ENCODE measurements at places on chromosomes 12 and 14.

DNA sequence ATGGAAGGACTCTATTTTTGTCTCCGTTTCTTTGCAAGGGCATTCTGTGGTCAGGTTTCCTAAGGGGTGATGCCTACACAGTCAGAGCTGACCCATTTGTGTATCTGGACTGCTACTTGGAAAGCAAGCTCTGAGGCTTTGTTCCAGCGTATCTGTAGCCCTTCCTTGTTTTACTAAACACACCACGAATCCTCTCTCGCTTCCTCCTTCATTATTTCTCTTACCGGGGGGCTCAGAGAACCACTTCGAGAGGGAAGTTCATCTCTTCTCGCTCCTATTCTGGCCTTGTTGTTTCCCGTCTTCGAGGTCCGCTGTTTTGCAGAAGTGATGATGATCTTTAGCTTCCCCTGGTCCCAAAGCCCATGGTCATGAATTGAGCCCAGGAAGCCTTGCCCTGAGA is 164.7 kb downstream of the SSPN start:
- no peak for DNase-seq

- DNase-seq, result no peak
Observed at GRCh38 chr12:48827026-48827425, 8.7 kb downstream of the CACNB3 start.

- DNase-seq, result no peak
Observed at GRCh38 chr12:50174971-50175715, 8.0 kb upstream of the CERS5 start.

DNA sequence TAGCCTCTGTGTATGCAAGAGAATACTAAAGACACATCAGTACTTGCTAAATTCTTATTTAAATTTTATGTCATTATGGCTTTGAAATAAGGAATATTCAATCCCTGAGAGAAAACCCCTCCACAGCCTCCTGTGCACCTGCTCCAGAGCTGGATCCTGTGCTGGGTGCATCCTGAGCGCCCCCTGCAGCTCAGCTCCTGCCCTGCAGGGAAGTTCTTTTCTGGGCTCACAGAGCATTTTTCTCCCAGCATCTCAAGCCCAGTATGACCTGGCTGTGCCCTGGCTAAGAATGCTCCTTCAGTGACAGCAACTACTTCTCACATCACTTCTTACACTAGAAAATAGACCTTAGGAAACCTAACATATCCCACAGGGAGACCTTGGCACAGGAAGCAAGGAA is 1211.7 kb downstream of the TMEM121 start:
- no peak for DNase-seq

GRCh38 chr12:118034429-118035189 is 18.1 kb downstream of the RFC5 start:
- no peak for DNase-seq

DNA sequence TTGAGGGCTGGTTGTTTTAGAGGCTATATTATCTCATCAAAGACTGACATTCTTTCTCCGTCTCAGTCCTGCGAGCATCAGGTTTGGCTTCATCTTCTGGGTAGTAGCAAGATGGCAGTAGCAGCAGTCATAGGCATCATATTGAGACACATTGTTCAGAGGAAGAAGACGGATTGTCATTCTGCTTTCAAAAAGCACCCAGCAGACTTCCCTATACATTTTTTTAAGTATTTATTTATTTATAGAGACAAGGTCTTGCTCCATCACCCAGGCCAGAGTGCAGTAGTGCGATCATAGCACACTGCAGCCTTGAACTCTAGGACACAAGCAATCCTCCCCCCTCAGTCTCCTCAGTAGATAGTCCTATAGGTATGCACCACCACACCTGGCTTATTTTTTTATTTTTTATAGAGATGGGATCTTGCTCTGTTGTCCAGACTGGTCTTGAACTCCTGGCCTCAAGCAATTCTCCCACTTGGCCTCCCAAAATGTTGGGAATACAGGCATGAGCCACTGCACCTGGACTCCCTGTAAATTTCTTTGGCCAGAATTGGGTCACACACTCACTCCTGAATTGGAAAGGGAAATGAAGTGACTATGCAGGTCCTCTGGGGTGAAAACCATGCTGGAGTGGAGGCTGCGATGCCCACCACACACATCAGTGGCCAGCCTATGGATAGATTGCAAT is 125.4 kb downstream of the SLC38A6 start:
- DNase-seq, result no peak

GRCh38 chr12:32587581-32588495 is 91.3 kb upstream of the DNM1L start:
- no peak for DNase-seq

- DNase-seq, result no peak
Observed at GRCh38 chr14:102862154-102862773, 60.2 kb upstream of the AMN start.

Data from activated CD4-positive, alpha-beta T cell treated with anti-CD3 and anti-CD28 coated beads for 1 hour (primary cell).